ENCODE measurements at places on chromosomes 5 and 9.
A peak's percentile ranks its signal among the peaks of the same experiment; 100 is the strongest.

- no peak for DNase-seq
These were observed 17.5 kb downstream of the PALM2AKAP2 start for GRCh38 chr9:109797509-109797908.

- DNase-seq = no peak
These were observed 117.3 kb downstream of the ADAMTSL1 start for GRCh38 chr9:18591261-18591660.

GRCh38 chr9:92291577-92291976 is 1.9 kb downstream of the IARS1 start:
- no peak for DNase-seq

DNA sequence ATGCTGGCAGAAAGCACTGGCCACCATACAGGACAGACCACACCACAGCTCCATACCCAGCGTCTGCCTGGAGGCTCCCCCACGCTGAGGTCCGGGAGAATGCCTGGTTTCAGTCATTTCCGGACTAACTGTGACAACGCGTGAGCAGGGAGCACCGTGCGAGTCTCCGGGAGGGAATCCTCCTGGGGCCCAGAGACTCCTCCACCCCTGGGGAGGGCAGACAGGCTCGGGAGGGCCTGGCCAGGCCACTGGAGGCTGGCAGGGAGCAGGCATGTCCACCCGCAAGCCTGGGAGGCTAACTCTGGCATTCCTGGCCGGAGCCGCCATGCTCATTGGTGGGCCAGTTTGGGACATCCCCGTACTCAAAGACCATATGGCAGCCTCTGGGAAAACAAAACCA is 6.5 kb downstream of the BRD3OS start:
- no peak for DNase-seq

DNA sequence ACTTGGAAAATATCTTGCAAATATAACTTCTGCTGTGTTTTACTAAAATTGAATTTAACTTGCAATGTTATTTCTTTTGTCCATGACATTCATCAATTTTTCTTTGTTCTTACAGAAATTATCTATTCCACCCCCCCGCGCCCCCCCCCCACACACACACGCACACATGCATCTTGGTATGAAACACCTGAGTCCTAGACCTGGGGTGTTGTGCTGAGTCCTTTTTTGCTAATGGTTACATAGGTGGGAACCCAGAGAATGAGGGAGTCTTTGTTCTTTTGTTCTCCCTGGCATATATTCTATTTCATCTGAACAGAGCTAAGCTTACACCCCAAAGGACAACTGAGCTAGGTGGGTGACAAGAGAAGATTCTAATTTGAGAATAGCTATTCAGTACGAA is 308.9 kb downstream of the CWC27 start:
- DNase-seq = no peak

GRCh38 chr9:22528485-22528884 is 81.9 kb downstream of the DMRTA1 start:
- no peak for DNase-seq

DNA sequence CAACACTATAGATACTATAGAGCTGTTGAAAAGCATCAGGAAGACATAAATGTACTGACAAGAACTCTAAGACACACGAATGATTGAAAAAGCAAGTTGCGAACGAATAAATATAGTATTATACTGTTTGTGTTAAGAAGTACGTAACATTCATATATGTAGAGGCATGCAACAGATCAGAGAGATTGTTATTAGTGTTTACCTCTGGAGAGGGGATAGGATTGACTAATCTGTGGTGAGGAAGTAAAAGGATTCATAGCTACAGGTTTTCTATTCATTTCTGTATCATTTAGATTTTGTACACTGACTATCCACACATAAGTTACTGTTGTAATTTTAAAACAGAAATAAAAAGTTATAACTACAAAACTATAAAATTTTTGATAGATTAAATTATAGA is 147.6 kb upstream of the SV2C start:
- no peak for DNase-seq

GRCh38 chr9:33041432-33042188 is 16.5 kb downstream of the DNAJA1 start:
- no peak for DNase-seq

DNA sequence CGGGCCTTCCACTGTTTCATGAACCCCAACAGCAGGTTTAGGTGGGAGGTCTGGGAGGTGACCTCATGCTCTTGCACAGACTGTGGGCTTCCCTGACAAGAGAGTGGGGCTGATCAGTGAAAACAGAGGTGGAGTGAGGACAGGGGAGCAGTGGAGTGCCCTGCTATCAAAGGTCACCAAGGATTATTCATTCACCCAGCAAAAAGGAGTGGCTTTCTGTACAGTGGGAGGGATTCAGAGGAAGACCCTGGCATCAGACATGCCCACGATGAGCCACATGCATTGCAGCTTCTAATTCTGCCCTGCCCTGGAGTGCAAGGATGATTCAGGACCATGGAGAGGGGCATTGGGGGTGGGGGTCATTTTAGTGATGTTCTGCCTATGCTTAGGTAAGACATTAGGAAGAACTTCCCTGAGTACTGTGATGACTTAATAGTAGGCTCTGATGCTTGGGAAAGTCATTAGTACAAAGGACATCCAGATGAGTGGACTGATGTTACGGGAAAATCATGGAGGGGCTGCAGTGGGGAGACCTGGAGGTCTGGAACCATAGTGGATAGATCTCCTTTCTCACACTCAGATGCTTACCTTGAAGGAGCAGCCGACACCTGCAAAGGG is 12.8 kb downstream of the TRAF1 start:
- DNase-seq = no peak

- DNase-seq = no peak
These were observed 103.9 kb downstream of the ESM1 start for GRCh38 chr5:54881286-54882005.

- DNase-seq = peak; percentile 49
These were observed 472.0 kb downstream of the NFIB start for GRCh38 chr9:13841746-13842462.

DNA sequence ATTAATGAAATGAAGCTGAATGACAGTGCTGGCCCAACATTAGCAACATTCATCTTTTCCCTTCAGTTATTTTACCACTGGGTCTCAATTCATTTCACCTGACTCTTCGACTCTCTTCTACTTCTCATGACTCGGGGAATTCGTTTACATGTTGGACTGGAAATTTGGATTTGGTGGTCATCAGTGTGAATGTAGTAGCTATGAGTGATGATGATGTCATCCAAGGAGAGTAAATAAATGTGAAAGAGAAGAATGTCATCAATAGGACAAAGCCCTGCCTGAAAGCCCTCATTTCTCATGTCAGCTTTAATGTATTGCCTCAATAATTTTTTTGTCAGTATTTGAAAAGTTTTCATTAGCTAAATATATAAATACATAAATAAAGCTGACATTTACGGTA is 21.9 kb upstream of the CFAP95 start:
- no peak for DNase-seq

All from left ventricle myocardium superior (tissue), 1 donor.